ENCODE measurements at places on chromosomes 2 and 18. TPM values are rescaled to one million over a fixed set of nuclear protein-coding genes. Genes with fewer than 3 reads are reported as not detected.
A peak's percentile ranks its signal among the peaks of the same experiment; 100 is the strongest.

The MALL gene
- total RNA-seq, result not detected

GRCh38 chr2:133092571-133092970, 422.6 kb upstream of the LYPD1 start:
- H3K36me3 ChIP-seq, result no peaks in the 10 kb centered on the region
- H3K27me3 ChIP-seq, result no peaks in the 10 kb centered on the region

DNA sequence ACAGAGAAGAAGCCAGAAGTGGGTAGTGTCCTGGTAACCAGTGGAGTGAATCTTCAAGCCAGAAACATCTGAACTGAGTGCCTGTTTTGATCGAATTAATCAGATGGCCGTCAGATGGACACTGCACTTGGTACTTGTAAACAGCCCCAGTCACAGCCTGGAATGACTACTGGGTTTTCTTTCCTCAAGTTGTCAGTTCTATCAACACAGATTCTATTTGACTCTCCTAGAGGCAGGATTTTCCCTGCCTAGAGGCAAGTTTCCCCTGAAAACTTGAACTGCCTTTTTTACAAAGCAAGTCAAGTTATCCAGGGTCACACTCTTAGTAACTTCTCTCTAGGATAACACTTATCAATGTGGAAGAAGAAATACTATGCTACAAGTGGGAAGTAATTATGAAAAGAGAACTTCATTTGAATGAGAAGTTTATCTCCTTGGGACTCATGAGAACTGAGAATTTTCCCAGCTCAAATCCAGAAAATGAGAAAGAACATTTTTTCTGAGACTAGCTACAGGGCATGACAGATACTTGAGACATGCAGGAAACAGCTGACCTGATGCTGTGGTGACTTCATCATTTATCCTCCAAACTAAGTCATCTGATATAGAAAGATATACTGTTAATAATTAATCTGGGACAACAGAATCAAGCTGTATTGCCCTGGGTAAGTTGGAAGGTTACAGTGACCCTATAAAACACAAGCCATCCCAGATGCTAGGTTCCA, 36.0 kb downstream of the SULT1C2 start:
- H3K27me3 ChIP-seq, result no peaks in the 10 kb centered on the region
- H3K27ac ChIP-seq, result no peak overlapping the region
- H3K4me1 ChIP-seq, result no peaks in the 10 kb centered on the region
- H3K36me3 ChIP-seq, result no peaks in the 10 kb centered on the region
- H3K4me3 ChIP-seq, result no peak overlapping the region
- no peak for DNase-seq

DNA sequence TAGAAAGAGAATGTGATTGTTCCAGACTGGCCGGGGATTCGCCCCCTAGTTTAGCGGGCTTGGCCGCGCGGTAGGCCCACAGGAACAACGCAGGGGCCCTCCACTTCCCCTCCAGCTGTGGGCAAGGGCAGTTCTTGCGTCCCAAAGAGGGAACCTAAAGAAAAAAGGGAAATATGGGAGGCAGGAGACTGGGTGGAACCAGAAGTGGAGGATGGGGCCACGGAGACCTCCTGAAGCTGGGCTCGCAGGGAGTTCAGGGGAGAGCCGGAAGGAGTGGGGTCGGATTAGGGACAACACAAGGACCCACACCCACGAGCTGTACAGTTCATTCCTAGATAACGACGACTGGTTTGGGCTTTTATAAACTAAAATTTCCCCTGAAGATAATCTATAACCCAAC, 18.2 kb downstream of the GNLY start:
- H3K36me3 ChIP-seq, result no peaks in the 10 kb centered on the region
- DNase-seq, result no peak

The DNAH6 gene
- 0.32 TPM for total RNA-seq

The CDCA7 gene
- total RNA-seq, result 1.4 TPM

- H3K27me3 ChIP-seq, result no peaks in the 10 kb centered on the region
- H3K4me3 ChIP-seq, result no peak overlapping the region
- H3K27ac ChIP-seq, result no peak overlapping the region
- no peaks in the 10 kb centered on the region for H3K4me1 ChIP-seq
Measured at GRCh38 chr2:22329211-22330154, 1055.5 kb upstream of the KLHL29 start.

The SLC4A5 gene
- total RNA-seq, result 5.3 TPM

The TEX44 gene
- total RNA-seq, result not detected

GRCh38 chr2:125696560-125696959, 959.4 kb upstream of the GYPC start:
- DNase-seq, result no peak
- no peak overlapping the region for H3K27ac ChIP-seq
- no peaks in the 10 kb centered on the region for H3K4me1 ChIP-seq
- no peaks in the 10 kb centered on the region for H3K36me3 ChIP-seq
- H3K27me3 ChIP-seq, result no peaks in the 10 kb centered on the region
- H3K4me3 ChIP-seq, result no peak overlapping the region

The CTLA4 gene
- total RNA-seq, result 0.78 TPM

DNA sequence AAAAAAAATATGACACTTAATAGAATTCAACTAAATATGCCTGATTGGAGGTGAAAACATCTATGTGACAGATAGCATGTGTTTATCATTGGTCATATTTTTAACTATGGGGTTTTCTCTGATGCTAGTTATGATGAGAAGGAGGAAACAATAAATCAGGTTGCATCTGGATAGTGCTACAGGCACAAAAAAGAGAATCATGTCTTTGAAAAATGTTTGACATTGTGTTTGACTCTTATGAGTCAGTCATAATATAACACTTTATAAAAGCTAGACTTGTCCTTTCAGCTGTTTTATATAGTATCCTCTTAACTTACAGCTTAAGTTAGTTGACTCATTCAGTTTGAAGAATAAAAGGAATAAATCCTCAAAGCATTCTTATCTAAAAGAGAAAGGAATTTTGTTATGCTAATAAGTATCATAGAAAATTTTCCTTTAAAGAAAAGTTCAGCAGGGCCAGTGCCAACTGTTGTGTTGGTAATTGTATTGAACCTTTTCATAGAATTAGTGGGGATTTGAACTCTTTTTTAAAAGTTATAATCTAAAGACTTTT, 78.4 kb upstream of the UBXN4 start:
- DNase-seq, result no peak
- no peaks in the 10 kb centered on the region for H3K27me3 ChIP-seq
- H3K36me3 ChIP-seq, result peaks cover 11% of the 10 kb centered on the region
- H3K4me3 ChIP-seq, result no peak overlapping the region
- H3K27ac ChIP-seq, result no peak overlapping the region
- no peaks in the 10 kb centered on the region for H3K4me1 ChIP-seq

The HOXD1 gene
- not detected for total RNA-seq

The IL36G gene
- not detected for total RNA-seq

DNA sequence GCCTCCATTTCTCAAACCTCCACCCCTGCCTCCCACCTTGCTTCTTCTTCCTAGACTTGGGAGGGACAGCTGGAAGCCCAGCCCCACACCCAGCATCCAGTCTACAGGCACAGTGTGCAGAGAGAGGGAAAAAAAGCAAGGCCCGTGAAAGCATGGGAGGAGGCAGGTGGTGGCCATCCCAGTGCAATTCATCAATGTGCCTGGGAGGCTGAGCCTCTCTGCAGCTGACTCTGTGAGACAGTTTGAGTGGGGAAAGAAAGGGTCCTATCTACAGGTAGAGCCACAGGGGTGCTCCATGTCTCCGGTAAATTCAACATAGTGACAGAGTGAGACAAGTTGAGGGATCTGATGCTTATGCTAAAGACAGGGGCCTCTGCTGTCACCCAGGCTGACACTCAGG, 340.6 kb downstream of the DYSF start:
- H3K36me3 ChIP-seq, result no peaks in the 10 kb centered on the region
- no peaks in the 10 kb centered on the region for H3K27me3 ChIP-seq
- H3K27ac ChIP-seq, result no peak overlapping the region

- no peaks in the 10 kb centered on the region for H3K4me1 ChIP-seq
- no peak overlapping the region for H3K4me3 ChIP-seq
- no peaks in the 10 kb centered on the region for H3K36me3 ChIP-seq
- DNase-seq, result no peak
- no peaks in the 10 kb centered on the region for H3K27me3 ChIP-seq
Measured at GRCh38 chr2:39845460-39846146, 66.5 kb upstream of the THUMPD2 start.

DNA sequence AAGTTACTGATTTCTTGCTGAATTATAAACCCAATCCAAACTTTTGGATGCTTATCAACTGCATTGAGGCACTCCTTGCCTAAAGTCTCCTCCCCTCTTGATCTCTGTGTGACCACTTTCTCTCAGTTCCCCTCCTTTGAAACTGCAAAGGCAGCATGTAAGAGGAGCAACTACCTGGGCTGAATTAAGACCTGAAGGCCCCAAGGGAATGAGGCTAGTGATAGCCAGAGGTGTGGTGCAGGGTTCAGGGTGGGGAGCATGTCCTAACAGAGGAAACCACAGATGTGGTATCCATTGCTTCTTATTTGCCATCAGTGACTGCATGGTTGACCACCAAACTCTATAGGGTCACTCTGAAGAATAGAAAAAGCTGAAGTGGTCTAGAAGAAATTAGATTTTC, 557.9 kb downstream of the TNS1 start:
- DNase-seq, result no peak
- H3K27me3 ChIP-seq, result peaks cover 2% of the 10 kb centered on the region
- H3K36me3 ChIP-seq, result no peaks in the 10 kb centered on the region
- no peak overlapping the region for H3K4me3 ChIP-seq
- no peak overlapping the region for H3K27ac ChIP-seq

DNA sequence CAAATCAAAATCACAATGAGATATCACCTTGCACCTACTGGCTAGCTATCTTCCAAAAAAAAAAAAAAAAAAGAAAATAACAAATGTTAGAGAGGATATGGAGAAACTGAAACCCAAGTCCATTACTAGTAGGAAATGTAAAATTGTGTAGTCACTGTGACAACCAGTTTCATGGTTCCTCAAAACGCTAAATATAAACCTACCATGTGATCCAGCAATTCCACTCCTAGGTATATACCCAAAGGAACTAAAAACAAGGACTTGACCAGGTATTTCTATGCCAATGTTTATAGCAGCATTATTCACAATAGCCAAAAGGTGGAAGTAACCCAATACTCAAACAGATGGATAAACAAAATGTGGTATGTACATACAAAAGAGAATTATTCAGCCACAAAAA, 11.7 kb upstream of the SCRN3 start:
- DNase-seq, result no peak
- no peaks in the 10 kb centered on the region for H3K4me1 ChIP-seq
- no peak overlapping the region for H3K27ac ChIP-seq
- H3K36me3 ChIP-seq, result peaks cover 65% of the 10 kb centered on the region
- no peaks in the 10 kb centered on the region for H3K27me3 ChIP-seq

- no peaks in the 10 kb centered on the region for H3K27me3 ChIP-seq
- H3K36me3 ChIP-seq, result no peaks in the 10 kb centered on the region
- no peak for DNase-seq
- no peaks in the 10 kb centered on the region for H3K4me1 ChIP-seq
- H3K4me3 ChIP-seq, result no peak overlapping the region
Measured at GRCh38 chr2:26712486-26713465, 20.3 kb downstream of the KCNK3 start.

DNA sequence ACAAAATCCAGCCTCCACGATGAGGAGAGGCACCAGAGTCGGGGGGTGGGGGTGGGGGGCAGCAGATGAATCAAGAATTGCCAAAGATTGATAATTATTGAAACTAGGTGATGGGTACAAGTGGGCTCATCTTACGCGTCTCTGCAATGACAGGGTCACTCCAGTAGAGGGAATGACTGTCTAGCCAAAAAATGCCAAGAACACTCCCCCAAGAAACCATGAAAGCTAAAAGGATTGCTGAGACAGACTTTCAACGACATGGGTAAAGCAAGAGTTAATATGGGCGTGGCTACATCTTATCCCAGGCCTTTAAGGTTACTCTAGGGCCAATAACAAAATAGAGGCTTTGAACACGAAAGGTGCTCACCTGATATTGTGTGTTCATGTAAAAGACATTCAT, 86.5 kb downstream of the STK39 start:
- H3K36me3 ChIP-seq, result peaks cover 41% of the 10 kb centered on the region
- no peak overlapping the region for H3K4me3 ChIP-seq
- no peaks in the 10 kb centered on the region for H3K4me1 ChIP-seq
- no peak for DNase-seq
- H3K27me3 ChIP-seq, result no peaks in the 10 kb centered on the region

The SCTR gene
- not detected for total RNA-seq

- H3K27me3 ChIP-seq, result no peaks in the 10 kb centered on the region
- DNase-seq, result no peak
- no peak overlapping the region for H3K27ac ChIP-seq
- H3K36me3 ChIP-seq, result no peaks in the 10 kb centered on the region
Measured at GRCh38 chr2:173291412-173291811, 63.3 kb upstream of the CDCA7 start.

GRCh38 chr2:89848763-89849368, 1157.4 kb downstream of the RPIA start:
- no peak overlapping the region for H3K27ac ChIP-seq
- DNase-seq, result no peak
- peaks cover 9% of the 10 kb centered on the region for H3K4me1 ChIP-seq
- H3K27me3 ChIP-seq, result peaks cover 7% of the 10 kb centered on the region
- no peaks in the 10 kb centered on the region for H3K36me3 ChIP-seq
- no peak overlapping the region for H3K4me3 ChIP-seq

DNA sequence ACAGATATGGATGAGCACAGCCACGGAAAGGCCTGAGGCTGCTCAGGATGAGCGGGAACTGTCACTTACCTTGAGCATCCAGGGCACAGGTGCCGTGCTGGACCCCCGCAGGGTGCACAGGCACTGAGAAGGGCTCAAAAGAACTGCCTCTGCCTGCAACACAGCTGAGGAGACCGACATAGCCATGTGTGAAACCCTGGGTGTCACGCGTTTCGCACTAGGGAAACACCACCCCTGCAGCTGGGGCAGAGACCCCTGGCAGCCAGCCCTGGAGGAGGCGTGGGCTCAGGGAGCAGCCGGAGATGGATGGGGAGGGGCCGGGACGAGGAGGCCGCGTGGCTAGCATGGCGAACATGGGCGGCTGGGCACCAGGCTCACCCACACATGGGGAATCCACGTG, 228.9 kb downstream of the EIPR1 start:
- no peaks in the 10 kb centered on the region for H3K27me3 ChIP-seq
- no peaks in the 10 kb centered on the region for H3K36me3 ChIP-seq
- no peak overlapping the region for H3K27ac ChIP-seq
- DNase-seq, result no peak
- no peak overlapping the region for H3K4me3 ChIP-seq

DNA sequence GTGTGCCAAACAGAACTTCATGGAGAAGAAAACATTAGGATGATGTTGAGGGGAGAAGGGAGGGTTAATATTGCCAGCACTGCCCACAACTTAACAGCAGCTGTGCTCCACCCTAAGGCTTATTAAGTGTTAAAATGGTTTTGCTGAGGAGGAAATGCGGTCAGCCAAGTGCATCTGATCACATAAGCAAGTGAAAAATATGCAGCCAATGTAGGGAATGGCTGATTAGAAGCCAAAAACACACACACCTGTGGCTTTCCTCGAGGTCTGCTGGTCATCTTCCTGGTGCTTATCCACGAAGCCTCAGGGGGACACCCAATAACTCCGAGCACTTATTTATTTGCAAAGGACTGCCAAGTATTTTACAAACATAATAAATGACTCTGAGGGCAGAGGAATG, 66.3 kb upstream of the GPR45 start:
- H3K27ac ChIP-seq, result peak overlapping the region; percentile 20
- peaks cover 27% of the 10 kb centered on the region for H3K4me1 ChIP-seq
- H3K36me3 ChIP-seq, result no peaks in the 10 kb centered on the region
- H3K27me3 ChIP-seq, result no peaks in the 10 kb centered on the region
- no peak for DNase-seq

GRCh38 chr2:8215159-8215863, 466.5 kb upstream of the ID2 start:
- H3K27me3 ChIP-seq, result no peaks in the 10 kb centered on the region
- H3K36me3 ChIP-seq, result no peaks in the 10 kb centered on the region
- no peak overlapping the region for H3K4me3 ChIP-seq
- H3K4me1 ChIP-seq, result no peaks in the 10 kb centered on the region

All from natural killer cell (primary cell).